Ureter (tissue), 1 donor: ENCODE measurements at places on chromosomes 1 and 21. TPM values are rescaled to one million over a fixed set of nuclear protein-coding genes. Genes with fewer than 3 reads are reported as not detected.

DNA sequence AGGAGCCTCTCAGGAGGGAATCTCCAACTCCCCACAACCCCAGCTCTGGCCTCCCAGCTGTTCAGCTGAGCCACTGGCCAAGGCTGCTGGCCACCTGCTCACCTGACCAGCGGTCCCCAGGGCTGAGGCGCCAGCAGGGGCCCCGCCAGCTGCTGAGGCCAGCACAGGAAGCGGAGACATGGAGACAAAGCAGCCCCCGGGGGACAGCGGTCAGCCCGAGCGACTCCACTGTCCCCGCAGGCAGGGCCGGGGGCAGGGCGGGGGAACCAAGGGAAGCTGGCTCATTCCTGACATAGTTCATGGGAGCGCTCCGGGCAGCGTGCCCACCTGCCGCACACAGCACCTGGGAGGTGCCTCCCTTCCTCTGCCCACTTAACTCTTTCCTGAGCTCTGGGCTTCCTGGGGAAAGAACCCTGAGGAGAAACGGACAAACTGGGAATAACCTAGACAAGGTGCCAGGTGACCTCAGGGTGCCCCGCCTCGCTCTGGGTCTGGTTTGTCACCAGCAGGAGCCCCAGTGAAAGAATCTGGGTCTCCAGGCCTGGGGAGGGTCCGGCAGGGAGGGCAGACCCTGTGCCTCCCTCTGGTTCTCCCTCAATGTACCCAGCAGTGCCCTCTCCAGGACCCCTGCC lies 10.7 kb downstream of the EPHA2 start:
- peak; percentile 81 for DNase-seq

- peak; percentile 84 for DNase-seq
These were observed 62.3 kb downstream of the OPTC start for GRCh38 chr1:203556047-203556851.

DNA sequence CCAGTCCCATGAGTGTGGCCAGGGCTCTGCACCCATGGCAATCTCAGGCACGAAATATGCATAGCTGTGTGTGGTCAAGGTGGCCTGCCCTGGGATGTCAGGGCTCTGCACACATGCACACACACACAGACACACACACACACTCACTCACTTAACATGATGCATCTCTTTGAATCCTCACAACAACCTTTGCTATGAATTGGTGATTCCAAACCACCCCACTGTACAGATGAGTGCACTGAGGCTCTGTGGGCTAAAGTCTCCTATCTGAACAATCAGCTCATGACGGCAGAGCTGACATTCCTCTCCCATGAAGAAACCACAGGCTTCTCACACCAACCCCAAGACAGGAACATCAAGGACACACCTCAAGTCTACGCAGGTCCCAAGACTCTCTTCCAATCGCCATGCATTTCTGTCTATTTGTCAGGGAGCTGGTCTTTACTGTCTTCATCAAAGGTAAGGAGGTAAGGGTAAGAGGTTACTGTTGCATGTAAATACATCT lies 131.6 kb downstream of the ETS2 start:
- no peak for DNase-seq

ELF3 gene
- total RNA-seq, result 1,345 TPM

GRCh38 chr1:18410407-18410806 lies 70.3 kb upstream of the KLHDC7A start:
- no peak for DNase-seq

LRRC38 gene
- not detected for total RNA-seq

DNA sequence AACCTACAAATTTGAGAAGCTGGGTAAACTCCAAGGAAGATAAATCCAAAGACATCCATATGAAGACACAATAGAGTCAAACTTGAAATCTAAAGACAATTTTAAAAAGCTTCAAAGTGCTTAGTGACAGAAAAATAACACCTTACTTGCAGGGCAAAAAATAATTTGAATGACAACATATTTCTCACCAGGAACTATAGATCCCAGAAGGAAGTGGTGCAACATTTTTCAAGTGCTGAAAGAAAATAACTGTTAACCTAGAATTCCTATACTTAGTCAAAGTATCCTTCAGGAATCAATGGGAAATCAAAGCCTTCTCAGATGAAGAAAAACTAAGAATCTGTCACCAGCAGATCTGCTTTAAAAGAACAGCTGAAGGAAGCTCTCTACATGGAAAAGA lies 184.4 kb downstream of the HLX start:
- DNase-seq, result no peak

GRCh38 chr1:51541313-51542050 lies 22.4 kb upstream of the EPS15 start:
- no peak for DNase-seq

- DNase-seq, result no peak
These were observed 2.8 kb downstream of the PRDM16 start for GRCh38 chr1:3071565-3072390.

TMCO4 gene
- 60.8 TPM for total RNA-seq

DNA sequence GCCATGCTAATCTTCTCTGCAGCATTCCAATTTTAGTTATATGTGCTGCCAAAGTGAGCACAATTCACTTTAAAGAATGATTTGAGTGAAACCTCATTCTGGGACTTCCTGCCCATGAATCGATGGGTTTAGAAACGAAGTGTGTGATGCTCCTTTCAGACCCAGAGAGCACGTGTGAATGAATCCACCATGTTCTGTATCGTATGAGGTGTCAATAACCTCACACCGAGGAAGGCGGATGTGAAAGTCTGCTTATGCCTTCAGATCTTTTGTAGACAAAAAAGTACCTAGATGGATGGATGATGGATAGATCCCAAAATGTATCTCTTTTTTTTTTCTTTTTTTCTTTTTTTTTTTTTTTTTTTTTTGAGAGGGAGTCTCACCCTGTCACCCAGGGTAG lies 13.8 kb downstream of the UBASH3A start:
- no peak for DNase-seq

DNA sequence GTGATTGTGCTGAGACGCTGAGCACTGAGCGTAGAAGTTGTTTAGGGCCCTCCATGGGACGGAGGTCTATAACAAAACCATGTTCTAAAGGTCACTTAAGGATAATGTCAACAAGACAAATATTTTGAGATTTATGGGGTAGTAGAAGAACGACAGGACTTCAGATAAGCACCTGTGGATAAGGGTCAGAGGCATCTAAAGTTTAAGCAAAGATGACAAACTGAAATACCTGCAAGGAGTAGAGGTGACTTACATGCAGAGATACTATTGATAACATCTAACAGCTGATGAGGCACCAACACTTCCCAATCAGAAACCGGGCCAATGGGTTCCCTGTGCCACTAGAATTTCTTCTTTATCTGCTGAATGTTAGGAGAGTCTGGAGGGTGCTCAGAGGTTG lies 83.5 kb downstream of the CENPF start:
- no peak for DNase-seq

ADAMTS1 gene
- 145 TPM for total RNA-seq

DNA sequence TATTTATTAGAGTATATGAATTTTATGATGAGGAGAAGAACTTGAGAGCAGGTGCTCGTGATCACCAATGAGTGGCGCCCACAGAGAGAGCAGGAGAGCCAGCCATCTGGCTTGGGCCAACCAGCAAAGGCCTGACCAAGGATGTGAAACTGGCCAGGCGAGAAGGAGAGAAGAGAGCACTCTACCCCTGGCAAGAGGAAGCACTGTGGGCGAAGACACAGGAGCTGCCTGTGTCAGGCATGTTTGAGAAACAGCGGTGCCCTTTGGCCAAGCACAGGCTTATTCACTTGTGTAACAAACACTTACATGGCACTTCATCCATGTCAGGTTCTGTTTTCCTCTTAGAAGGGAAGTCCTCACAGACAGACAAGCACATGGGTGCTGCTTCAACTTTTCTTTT lies 4.2 kb upstream of the SIPA1L2 start:
- no peak for DNase-seq

TDRD10 gene
- 3.3 TPM for total RNA-seq

DNA sequence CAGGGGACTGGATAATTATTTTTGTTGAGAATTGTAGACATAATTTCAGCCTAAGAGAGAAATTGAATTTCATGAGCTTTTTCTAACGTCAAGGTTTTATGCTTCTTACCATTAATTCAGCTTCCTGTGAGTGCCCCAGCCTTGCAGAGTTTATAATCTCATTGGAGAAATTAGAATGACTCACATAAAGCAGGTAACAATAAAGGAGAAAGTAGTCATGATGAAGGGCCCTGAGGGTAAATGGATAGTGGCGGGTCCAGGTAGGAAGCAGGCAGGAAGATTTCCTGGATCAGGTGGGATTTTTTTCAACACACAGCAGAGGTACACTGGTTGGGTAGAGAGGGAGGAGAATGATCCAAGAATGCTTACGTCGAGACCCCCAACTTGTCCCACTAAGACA lies 311.4 kb downstream of the BARHL2 start:
- DNase-seq, result no peak

DNA sequence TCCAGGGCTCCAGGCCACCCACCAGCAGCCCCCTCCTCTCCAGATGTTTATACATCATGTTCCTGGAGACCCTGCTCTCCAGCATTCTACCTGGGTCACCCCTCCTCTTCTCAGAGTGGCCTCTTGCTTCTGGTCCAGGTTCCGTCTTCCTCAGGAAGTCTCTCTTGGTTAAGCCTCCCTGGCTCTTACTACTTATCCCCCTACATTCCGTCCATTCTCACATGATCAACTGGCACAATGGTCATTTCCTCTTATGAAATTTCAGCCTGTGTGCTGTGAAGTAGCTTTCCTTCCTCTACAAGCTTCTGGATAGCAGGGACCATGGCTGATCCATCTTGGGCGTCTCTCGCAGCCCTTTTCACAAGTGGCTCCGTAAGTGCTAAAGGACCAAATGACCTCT lies 33.9 kb upstream of the ATP2B4 start:
- no peak for DNase-seq

GRCh38 chr1:32685498-32685897 lies 17.1 kb downstream of the SYNC start:
- DNase-seq, result no peak

DNA sequence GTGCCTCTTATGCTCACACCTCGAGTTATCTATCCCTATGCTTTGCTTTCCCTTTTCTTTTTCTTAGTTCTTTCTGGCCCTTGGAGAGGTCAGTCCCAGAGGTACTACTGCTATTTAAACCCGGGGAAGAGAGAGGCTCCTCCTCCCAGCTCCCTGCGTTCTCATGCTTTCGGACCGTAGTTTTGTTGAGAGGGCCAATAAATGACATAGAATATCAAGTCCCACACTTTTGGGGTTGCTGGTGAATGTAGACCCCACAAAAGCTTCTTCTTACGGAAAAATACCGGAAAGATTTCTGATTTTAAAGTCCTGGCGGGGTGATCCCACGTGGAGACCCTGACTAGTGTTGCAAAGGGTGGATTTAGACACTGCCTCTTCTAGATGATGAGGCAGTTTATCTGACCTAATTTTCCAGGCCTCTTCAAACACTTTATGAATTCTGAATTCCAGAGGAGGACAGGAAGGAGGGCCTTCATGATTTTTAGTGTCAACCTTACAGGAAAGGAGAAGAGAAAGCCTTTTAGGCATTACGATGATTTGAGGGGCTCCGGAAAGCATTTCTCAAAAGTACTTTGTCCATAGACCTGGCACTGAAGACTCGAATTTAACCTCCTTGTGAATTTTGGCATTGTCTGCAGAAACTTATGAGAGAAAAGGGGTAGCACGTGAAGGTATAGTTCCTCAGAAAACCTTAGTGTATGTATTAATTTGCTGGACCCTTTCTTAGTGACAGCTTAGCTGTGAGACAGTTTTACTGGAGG lies 694 bp downstream of the TMEM167B start:
- DNase-seq, result no peak

MECR gene
- total RNA-seq, result 49.0 TPM

- no peak for DNase-seq
These were observed 182.0 kb upstream of the RUNX1 start for GRCh38 chr21:35231090-35231489.

- no peak for DNase-seq
These were observed 86.2 kb downstream of the EIF4G3 start for GRCh38 chr1:21090463-21090862.

TAS1R1 gene
- total RNA-seq, result not detected

DNA sequence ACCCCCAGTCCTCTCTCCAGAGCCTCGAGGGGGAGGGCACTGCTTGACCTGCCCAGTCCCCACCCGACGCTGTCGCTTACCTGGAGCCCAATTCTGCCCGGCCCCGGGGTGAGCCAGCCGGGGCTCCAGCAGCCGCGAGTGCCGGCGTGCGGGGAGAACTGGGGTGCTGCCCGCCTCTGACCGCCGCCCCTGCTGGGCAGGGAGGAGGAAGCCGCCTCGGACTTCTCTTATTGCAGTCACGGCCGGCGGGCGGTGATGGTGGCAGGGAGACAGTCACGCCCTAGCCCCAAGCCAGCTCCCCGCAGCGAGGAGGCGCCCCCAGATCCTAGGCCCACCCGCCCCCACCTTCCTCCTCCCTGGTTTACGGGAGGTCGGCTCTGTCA lies at the start of gene FGR:
Gene FGR, minus strand, starts transcription at position 201 of the 383 bp plus-strand sequence. CDS start 11,269 bp downstream, outside the sequence.
- DNase-seq, result no peak

OLIG2 gene
- total RNA-seq, result not detected

ADAMTSL4 gene
- total RNA-seq, result 48.2 TPM

DNA sequence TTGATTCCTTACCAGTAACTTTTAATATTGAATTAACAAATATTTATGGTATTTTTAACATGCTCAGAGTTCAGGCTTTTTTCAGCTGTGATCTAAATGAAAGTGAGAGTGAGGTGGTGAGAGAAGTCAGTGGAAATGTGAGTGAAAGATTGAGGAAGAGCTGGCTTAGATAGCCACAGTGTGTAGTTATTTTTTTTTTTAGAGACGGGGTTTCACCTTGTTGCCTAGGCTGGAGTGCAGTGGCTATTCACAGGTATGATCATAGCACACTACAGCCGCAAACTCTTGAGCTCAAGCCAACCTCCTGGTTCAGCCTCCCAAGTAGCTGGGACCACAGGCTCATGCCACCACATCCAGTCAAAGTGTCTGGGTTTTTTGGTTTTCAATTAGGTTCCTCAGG lies 10.9 kb downstream of the RNF11 start:
- no peak for DNase-seq

DNA sequence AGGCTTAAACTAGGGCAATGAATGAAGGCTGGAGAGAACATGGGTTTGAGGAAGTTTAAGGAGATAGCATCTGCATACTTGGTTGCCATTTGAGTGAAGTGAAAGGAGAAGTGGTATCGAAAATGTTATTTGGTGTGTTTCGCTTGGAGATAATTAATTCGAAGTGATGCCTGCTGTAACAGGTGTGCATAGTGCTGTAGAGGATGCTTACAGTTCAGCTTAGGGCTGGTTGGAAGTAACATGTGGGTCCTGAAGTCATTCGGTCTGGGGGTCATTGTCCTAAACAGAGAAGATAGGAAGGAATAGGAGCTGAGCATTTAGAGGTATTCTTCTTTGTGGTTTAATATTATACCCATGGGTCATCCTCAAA lies 301 bp upstream of the NUDT17 start:
- no peak for DNase-seq

DNA sequence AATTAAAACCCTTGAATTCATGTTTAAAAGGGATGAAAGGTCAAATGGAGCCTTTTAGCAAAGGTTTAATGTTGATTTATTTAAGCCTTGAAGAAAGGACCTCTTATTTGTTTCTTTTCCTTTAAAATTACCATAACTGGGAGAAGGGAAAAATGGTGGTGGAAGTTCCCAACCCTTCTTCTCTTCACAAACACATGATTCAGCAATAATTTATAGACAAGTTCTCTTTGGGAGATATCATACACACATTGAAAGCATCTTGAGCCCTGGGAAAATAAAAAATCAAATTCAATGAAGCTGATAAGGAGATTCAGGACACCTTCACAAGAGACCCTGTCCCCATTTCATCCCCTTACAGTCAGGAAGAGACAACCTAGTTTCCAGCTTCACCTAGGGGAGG lies 8.9 kb downstream of the ADAM30 start:
- DNase-seq, result no peak

- no peak for DNase-seq
These were observed 35.6 kb upstream of the PCBP3 start for GRCh38 chr21:45607909-45608295.
